Endodermal cell (in vitro differentiated cells): ENCODE measurements at places on chromosomes 11 and 22.

- DNase-seq = peak; percentile 82
Measured at GRCh38 chr11:65899356-65900124, 648 bp downstream of the FOSL1 start.

- DNase-seq = no peak
Measured at GRCh38 chr11:61173456-61173855, 12.2 kb upstream of the VPS37C start.

GRCh38 chr11:103016031-103016430 is 60.5 kb upstream of the MMP13 start:
- DNase-seq = no peak

- DNase-seq = no peak
Measured at GRCh38 chr11:95616256-95616804, 173.3 kb downstream of the FAM76B start.

- no peak for DNase-seq
Measured at GRCh38 chr11:126219547-126219946, 8.0 kb downstream of the FAM118B start.

DNA sequence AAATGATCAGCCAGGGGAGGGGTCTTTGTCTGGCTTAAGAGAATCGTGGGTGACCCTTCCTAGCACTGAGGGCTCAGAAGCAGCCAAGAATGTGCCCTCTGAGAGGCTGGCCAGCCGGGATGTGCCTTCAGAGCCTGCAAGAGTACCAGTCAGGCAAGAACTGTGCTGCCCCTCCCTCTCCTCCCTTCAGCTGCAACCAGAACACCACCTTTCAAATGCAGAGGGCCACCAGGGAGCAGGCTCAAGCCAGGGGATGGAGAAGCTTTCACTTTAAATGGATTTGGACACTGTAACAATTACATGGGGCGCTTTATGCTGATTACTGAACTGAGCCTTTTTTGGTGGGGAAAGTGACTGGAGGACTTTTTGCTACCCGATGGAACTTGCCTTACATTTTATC is 44.9 kb upstream of the TENM4 start:
- peak; percentile 89 for DNase-seq

DNA sequence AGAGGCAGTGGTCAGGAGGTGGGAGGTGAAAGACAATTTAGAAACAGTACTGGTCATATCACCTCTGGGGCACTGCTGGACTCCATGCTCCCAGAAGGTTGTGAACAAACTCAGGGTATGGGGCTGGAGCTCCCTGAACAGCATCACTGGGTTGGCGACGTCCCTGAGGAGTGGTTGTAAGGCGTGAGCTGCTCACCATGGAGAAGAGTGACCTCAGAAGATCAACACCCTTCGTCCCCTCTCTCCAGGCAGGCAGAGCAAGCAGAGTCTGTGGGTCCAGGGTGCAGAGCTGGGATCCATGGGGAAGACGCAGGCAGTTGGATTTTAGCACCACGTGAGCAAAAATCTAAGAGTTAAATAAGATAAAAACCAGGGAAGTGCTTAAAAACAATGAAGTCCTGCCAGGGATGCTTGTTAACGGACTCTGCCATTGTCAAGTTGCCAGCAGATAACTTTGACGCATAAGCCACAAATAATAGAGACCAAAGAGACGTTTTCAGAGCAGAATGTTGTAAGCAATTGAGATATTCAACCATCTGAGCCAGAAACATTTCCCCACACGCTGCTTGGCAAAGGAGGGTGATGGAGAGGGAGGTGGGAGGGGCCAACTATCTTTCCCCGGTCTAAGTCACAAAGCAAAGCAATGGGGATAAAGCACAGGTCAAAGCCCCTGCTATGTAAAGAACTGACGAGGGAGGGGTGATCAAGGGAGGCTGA is 13.6 kb downstream of the PNPLA5 start:
- DNase-seq = peak; percentile 11

DNA sequence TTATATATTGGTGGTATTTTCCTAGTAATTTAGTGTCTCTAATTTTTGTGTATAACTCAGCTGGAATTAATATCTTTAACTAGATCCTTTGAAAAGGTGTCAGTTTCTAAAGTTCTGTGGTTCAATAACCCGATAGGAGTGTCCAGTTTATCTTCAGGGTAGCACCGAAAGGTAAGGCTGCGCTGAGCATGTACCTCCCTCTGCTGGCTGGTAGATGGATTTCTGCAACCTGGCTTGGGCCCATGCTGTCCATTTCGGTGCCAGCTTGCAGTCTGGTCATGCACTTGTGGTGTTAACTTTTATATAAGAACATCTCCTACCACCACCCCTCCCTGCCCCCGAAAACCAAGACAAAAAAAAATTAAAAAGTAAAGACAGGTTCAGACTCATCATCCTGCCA is 24.7 kb downstream of the EXT2 start:
- DNase-seq = peak; percentile 53

- no peak for DNase-seq
Measured at GRCh38 chr11:73265278-73265810, 6.8 kb upstream of the P2RY6 start.

- peak; percentile 91 for DNase-seq
Measured at GRCh38 chr11:8219257-8220021, 44.2 kb downstream of the LMO1 start.

DNA sequence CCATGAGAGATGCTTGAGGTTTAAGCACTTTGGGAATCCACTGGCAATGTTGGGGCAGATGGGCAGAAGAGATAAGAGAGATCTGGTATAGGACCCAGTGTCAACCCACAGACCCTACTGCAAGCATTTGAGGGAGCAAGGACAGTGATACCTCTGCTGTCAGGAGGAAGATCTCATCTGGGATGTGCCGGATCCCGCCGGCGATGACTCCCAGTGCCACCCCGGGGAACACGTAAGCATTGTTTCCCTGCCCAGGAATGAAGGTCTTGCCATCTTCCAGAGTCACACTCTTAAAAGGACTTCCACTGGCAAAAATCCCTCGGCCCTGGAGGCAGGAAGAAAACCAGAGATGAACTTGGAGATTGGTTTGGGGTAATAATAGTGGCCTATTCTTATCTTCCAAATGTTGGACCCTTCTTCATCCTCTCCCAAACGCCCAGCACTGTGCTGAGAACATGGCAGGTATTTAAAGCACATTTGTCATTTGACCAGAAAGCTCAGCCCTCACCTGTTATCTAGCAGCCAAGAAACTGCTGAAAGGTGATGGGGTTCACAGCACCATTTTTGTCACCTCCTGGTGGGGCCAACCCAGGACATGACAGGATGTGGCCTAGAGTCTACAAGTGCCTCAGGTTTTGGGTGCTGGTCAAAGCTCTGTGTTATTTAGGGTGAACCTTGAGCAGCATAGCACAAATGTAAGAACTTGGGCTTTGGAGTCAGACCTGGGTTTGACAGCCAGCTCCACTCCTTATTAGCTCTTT is 71.7 kb downstream of the CCDC81 start:
- DNase-seq = no peak

DNA sequence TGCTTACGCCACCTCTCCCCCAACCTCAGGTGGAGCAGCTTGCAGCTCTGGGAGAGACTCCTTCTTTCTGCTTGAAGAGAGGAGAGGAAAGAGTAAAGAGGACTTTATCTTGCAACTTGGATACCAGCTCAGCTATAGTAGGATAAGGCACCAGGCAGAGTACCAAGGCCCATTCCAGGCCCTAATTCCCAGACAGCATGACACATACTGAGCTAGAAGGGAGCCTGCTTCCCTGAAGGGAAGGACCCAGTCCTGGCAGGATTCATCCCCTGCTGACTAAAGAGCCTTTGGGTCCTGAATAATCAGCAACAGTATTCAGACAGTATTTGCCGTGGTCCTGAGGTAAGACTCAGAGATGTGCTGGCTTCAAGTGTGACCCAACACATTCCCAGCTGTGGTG is 41.4 kb downstream of the PPME1 start:
- no peak for DNase-seq

DNA sequence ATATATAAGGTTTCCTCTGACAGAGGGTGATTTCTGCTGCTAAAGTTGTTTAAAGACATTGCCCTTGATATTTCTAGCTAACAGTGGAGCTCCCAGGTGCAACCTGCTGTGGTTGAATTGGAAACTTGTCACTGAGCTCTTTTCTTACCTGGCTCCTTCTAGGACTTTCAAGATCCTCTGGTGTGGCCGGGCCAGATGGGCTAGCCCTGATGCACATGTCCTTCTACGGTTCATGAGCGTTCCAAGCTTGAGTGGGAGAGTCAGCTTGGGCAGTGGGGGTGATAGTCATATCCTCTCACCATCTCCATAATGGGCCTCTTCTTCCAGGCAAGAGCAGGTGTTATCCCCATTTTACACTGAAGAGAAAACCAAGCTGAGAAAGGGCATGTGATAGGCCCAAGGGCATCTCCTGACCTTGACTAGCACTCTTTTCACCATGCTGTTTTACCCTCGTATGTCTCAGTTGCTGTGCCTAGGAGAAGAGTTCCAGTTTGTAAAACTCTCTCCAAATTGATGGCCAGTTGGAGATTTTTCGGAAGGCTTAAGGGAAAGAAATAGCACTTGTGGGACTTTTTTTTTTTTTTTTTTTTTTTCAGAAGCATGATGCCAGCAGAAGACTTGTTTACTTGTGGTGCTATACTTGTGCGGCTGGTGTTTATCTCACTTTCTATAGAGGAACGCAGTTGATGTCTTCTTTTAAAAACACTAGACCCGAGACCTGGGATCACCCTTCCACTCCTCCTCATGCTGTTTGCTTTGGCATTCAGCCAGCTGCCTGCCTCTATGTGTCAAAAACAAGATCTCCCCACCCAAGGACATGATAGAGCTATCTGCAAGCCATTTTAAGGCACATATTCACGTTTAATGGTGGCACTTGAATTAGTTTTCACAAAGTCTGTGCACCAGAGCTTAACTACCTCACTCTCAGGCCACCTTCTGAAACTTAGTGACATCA is 32.6 kb downstream of the TEAD1 start:
- peak; percentile 53 for DNase-seq
